ENCODE measurements at places on chromosomes 6 and 20.

GRCh38 chr6:14423330-14423729, 305.8 kb downstream of the CD83 start:
- no peak for DNase-seq

- DNase-seq = no peak
Observed at GRCh38 chr6:41901882-41902519, 6.8 kb upstream of the USP49 start.

GRCh38 chr6:114634016-114634415, 291.2 kb upstream of the HS3ST5 start:
- no peak for DNase-seq

- no peak for DNase-seq
Observed at GRCh38 chr6:5139828-5140771, 55.0 kb downstream of the PPP1R3G start.

- no peak for DNase-seq
Observed at GRCh38 chr20:54335299-54335698, 127.4 kb downstream of the PFDN4 start.

- DNase-seq = no peak
Observed at GRCh38 chr6:131968656-131969055, 17.5 kb upstream of the CCN2 start.

DNA sequence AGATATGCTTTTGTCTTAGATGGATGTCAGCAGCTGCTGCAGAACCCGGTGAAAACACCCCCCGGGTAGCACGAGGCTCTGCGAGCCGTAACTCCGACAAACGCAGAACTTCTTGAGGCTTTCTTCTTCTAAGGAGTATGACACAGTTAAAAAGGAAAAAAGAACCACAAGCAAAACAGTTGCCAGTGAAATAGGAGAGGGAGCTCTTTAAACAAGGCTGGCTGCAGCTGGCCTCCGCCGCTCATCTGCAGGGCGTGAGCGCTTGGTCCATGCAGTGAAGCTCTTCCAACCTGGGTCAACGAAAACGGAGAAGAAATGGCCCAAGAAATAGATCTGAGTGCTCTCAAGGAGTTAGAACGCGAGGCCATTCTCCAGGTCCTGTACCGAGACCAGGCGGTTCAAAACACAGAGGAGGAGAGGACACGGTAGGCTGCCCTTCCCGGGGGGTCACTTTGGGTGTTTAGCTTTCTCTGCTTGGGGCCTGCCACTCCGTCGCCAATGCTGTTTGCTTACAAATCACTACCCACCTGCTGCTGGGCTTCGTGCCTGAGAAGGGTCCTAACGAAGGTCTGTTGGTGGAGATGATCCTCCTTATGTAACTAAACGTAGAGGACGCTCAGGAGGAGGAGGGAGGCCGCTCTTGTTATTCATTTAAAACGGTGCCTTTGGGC, 13.2 kb downstream of the SYTL3 start:
- peak; percentile 50 for DNase-seq

GRCh38 chr6:9936551-9936950, 478.3 kb downstream of the TFAP2A start:
- peak; percentile 65 for DNase-seq

GRCh38 chr6:162116902-162117525, 610.6 kb downstream of the PRKN start:
- DNase-seq = no peak

- no peak for DNase-seq
Observed at GRCh38 chr6:132936646-132937045, 122.3 kb downstream of the RPS12 start.

DNA sequence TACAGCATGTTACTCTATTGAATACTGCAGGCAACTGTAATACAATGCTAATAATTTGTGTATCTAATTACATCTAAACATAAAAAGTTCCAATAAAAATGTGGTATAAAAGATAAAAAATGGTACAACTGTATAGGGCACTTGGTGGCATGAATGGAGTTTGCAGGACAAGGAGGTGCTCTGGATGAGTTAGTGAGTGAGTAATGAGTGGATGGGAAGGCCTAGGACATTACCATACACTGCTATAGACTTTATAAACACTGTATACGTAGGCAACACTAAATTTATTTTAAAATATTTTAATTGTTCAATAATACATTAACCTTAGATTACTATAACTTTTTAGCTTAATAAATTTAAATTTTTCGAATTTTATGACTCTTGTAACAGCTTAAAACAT, 579.6 kb upstream of the MAN1A1 start:
- no peak for DNase-seq

- DNase-seq = no peak
Observed at GRCh38 chr6:36657942-36658544, 20.5 kb upstream of the CDKN1A start.

Data from retina (tissue), 1 donor.